ENCODE measurements at places on chromosomes 11 and 22.
A peak's percentile ranks its signal among the peaks of the same experiment; 100 is the strongest.

- DNase-seq: peak; percentile 12
Observed at GRCh38 chr22:49815641-49816091, 12.0 kb downstream of the BRD1 start.

DNA sequence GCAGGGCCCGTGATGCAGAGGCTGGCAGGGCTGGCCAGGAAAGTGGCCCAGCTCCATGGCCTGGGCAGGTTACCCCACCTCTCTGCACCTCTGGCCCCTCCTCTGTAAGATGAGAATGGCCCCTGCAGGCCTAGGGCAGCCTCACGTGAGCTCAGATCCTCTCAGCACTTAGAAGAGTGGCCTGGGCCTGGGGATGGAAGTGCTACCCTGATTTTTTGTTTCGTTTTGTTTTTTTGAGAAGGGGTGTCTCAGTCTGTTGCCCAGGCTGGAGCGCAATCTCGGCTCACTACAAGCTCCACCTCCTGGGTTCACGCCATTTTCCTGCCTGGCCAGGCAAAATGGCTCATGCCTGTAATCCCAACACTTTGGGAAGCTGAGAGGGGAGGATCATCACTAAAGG lies 982 bp downstream of the APOBEC3H start:
- no peak for DNase-seq

- no peak for DNase-seq
Observed at GRCh38 chr11:129790106-129790505, 25.5 kb upstream of the TMEM45B start.

- peak; percentile 61 for DNase-seq
Observed at GRCh38 chr22:31248138-31248745, 36.1 kb downstream of the LIMK2 start.

DNA sequence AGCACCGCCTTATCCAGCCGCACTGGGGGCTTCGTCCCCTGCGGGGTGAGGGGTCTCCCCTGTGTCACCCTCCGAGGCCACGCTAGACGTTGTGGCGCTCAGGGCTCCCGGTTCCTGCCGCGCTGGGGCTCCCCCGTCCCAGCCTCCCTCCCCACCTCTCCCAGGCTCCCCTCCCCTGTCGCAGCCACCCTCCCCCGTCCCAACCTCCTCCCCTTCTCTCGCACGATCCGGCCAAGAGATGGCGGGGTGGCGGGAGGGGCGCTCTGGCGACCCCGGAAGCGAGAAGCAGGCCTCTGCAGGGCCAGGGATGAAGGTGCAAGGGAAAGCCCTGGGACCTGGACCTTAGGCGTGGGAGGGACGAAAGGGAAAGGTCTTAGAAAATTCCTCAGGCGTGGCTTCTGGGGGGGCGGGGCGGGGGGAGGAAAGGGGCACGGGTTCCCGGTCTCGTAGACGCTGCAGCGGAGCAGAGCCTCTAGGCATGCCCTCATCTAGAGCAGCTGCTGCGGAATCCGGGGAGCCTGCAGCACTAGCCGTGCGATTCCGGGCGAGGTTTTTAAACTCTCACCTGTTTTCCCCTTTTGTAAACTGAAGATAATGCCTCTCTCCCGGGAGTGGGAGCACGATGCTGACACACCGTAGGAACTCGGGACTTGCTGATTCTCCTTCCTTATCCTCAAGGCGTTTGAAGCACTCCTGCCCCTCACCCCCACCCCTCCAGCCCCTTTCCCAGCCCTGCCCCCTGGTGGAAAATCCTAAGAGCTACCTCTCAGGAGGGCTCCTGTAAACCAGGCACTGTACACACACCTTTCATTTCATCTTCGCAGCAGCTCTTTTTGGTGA lies 14.4 kb downstream of the KCNJ5 start:
- peak; percentile 27 for DNase-seq

GRCh38 chr11:76781046-76781801 lies 1.9 kb upstream of the TSKU start:
- DNase-seq: no peak

GRCh38 chr11:6681505-6681904 lies 1.6 kb downstream of the MRPL17 start:
- DNase-seq: no peak

GRCh38 chr11:59560290-59560701 lies 49.0 kb downstream of the OR4D9 start:
- DNase-seq: peak; percentile 82

- no peak for DNase-seq
Observed at GRCh38 chr11:15769203-15769602, 587.1 kb downstream of the SOX6 start.

DNA sequence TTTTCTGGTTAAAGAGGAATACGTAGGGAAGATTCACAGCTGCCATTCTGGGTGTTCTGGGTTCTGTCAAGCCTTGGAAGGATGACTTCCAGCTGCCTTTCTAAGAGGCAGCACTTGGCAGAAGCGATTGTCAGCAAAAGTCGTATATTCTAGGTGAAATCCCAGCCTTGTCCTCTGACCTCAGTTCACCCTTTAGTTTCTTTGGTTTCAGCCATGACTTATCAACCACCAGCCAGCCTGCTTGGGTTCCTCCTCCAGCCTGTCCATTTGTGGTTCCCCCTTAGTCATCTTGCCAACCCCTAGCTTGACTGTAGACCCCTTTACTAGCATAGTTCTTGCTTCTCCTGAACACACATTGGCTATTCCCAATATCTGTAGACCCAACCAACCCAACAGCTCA lies 102.3 kb upstream of the CD44 start:
- DNase-seq: no peak

DNA sequence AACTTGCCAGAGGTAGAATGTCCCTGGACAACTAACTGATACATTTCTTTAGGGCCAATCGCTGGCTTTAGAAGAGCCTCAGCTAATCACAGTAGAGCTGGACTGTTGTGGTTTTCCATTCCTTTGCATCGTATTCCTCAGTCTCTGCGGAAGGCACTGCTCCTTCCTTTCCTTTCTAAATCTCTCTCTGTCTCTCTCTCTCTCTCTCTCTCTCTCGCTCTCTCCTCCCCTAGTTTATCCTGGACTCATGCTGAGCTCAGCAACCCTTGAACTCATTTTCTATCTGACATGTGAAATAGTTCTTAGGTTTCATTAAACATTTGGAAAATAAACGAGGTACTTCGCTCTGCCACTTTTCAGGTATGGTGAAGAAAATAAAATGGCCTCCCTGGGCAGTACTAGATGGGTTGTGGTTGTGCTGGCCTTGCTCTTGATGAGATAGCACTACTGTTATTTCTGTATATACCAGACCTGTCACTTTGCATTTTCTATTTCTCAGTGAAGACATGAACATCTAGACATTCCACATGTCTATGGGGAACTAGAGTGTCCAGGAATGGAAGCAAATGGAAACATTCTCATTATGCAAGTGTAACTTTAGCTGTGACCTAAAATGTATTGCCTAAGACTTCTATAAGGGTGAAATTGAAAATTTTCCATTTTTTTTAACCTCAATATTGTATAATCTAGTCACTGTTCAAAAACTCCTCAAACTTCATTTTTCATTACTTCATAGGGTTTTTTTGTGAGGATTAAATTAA lies 12.0 kb upstream of the SESN3 start:
- no peak for DNase-seq

GRCh38 chr11:120510406-120511115 lies 987 bp upstream of the GRIK4 start:
- no peak for DNase-seq

Measured in stimulated activated CD4-positive, alpha-beta T cell treated with anti-CD3 and anti-CD28 coated beads, Interleukin-1b, Interleukin-23, amount 100 ng/mL, for 48 hours (primary cell).